ENCODE measurements at places on chromosomes 1 and 21.

DNA sequence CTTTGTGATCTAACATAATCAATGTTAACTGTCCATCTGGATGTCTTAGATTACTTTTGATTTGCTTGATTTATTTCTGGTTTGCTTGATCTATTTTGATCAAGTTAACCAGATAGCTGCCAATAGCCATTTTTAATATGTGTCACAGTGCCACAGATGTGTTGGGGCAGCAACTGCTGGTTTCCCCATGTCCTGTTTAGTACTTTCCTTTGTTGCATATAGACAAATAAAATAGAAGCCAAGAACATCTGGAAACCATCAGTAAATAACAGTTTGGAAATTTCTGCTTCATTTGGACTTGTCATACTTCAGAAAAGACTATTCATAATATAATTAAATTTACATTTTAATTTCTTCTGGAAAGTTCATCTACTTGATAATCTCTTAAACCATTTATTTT, 145.6 kb upstream of the C21orf91 start:
- DNase-seq = no peak

GRCh38 chr1:30664103-30664755, 59.2 kb downstream of the MATN1 start:
- no peak for DNase-seq

DNA sequence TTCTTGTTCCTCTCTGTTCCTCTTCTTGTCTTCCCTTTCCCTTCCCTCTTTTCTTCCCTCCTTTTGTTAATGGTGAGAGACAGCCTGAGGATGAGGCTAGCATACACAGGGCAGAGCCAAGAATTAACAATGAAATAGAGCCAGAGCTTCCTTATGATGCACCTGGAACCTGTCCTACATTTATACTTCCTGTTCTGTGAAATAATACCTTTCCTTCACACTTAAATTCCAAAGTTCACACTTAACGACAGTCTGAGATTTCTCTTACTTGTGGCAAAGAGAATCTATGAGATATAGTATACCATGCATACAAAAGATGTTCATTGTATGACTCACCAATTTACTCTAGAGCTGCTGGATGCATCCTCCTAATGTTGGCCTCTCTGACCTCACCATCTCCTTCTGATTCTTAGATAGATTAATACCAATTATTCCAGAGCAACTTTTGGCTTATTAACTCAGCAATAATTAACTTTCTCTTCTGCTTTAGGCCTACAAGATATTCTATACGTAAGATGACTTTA, 30.8 kb upstream of the TSNAX start:
- no peak for DNase-seq

DNA sequence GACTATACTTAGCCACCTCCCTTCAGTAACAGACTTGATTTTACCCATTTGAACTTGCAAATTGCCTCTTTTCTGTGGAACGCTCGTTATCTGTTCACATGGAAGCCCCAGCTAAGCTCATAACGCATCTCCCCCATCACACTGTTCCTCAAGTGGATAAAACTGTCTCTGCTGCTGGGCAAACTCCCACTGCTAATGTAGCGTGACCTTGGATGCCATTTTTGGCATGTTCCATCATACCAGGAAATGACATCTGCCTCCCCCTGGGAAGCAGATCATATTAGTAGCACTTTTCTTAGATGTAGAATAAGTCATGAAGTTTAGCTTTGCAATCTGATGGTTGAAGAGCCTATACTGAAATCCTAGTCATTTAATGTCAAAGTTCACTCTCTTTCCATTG, 528.7 kb upstream of the PLXNA2 start:
- no peak for DNase-seq

DNA sequence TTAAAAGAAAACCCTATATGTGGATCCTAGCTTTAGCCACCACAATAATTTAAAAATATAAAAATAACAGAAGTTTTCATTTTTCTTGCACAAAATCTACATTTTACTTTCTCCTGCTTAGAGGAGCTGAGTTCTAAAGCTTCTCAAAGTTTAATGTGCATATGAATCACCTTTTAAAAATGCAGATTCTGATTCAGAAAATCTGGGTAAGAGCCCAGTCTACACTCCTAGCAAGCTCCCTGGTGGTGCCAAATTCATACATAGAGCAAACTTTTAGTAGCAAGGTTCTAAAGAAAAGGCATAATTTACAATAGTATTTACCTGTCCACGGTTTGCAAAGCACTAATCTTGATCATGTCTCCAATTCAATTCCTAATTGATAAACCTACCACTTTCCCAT, 19.3 kb downstream of the RSBN1 start:
- DNase-seq = no peak

GRCh38 chr1:63463248-63463647, 59.8 kb downstream of the ITGB3BP start:
- DNase-seq = no peak

- DNase-seq = no peak
Observed at GRCh38 chr1:92081031-92081430, 886 bp downstream of the BTBD8 start.

GRCh38 chr21:45381865-45382696, 22.9 kb upstream of the COL18A1 start:
- no peak for DNase-seq

DNA sequence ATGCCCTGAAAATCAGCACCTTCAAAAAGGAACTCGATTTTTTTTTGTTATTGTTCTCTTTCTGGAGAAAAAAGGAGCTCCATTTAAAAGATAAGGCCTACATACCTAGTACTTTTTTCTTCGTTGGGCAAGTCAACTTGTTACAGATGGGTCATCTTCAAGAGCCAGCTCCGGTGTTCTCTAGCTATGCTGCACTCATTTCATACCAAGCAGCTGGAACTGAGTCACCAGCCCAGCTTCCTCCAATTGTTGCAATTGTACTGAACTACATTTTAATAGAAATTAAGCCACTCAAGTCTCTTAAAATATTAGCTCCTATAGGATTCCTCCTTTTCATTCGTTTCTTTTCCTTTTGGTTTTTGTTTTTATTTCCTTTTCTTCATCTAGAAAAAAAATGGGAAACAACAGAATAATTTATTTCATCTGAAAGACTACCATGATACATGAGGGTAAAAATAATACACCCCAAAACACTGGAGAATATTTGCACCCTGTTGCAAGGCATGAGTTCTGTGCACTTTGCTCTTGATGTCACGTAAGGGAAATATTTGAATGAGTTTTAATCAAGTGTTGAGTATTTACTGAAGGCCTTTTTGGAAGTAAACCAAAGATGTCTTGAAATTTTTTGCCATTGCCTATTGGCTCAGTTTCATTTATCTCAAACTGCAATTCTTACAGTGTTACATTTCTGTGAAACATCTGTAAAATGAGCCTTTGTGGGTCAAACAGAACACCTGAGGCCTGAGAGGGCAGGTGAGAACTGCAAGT, 60.5 kb downstream of the CLIC4 start:
- DNase-seq = no peak

DNA sequence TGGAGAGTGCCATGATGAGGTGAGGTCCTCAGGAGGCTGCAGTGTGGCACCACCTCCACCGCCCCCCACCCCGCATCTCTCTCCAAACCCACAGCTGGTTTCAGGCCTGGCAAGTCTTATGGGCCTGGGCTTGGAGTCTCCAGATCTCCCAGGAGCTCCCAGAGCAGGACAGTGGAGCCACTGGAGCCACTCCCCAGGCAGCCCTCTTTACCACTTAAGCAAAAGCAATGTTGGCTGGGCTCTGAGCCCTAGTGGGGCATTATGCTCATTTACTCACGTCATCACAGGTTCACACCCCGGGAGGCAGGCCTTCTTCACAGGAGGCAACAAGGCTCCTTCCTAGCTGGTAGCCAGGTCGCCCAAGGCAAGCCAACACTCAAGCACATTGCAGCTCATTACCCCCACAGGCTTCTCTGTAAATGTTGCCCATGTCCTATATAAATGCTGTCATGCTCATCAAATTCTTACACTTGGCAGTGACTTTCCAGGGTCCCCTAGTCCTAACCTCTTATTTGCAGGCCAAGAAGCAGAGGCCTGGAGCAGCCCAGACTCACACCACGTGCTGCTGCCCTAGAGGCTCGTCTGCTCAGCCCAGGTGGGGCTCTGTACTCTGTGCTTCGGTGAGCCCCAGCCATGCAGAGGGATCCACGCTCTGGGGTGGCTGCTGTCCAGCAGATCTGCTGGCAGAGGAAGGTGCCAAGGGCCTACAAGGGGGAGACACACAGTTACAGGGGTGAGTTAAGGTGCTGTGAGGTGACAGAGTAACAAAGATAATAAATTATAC, 459.3 kb downstream of the MATN1 start:
- DNase-seq = no peak

DNA sequence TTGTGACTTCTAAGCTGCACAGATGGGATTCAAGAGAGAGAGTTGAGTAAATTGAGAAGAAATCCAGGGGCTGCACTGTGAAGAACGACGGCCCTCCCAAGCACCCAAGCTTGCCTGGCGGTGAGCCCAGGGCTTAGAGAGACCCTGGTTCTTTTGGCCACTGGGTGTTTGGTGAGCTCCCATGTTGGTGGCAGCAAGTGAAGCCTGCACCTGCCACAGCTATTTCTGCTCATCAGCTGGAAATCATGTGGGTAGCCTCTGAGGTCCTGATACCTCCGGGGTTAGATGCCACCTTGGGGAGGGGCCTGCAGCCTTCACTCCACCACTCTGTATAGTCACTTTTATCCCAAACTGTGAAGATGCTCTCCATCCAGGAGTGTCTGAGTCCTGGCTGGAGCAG, 6.2 kb upstream of the BTG2 start:
- DNase-seq = no peak

GRCh38 chr1:3907621-3908165, 7.6 kb upstream of the C1orf174 start:
- DNase-seq = no peak

- no peak for DNase-seq
Observed at GRCh38 chr1:168032029-168032428, 95.2 kb upstream of the MPC2 start.

- DNase-seq = no peak
Observed at GRCh38 chr1:21337928-21338572, 47.8 kb upstream of the ECE1 start.

DNA sequence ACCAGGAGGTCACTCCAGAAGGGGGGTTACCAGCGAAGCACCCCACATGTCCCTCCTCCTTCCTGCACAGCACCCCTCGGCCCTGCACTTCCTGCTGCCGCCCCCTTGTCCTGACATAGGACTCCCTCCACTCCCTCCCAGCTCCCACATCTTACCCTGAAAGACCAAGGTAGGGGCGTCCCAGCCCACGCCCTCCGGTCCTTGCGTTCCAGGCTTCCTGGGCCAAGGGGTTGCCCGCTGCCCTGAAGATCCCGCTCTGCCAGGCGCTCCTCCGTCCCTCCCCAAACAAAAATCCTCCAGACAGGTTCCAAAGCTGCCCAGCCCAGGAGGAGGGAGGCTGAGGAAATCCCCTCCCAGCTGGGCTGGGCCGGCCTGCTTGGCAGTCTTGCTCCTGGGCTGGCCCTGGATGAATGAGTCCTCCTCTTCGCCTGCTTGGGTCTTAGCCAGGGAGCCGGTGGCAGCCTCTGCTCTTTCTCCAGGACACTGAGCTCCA, at the start of gene RHBDL2:
Gene RHBDL2 (minus strand): TSS at position 304 of the 493 bp plus-strand sequence. CDS start 22,618 bp downstream, outside the sequence.
- DNase-seq = no peak

DNA sequence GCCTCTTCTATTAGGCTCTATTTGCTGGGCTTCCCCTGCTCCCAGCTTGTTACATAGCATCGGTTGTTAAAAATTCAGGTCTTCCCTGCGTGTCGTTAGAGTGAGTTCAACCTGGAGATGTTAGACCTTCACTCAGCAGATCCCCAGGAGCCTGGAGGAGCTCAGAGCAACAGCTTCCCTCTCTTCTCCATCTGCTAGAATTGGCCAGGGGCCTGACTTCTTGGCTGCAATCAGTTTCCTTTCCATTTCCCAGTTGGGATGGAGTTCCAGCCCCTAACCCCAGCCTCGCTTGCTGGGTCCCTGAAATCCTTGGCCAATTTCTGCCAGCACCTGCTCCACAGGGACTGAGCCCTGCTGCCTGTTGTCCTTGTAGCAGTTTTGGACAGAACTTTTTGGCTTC, 55.9 kb downstream of the MT1HL1 start:
- no peak for DNase-seq

DNA sequence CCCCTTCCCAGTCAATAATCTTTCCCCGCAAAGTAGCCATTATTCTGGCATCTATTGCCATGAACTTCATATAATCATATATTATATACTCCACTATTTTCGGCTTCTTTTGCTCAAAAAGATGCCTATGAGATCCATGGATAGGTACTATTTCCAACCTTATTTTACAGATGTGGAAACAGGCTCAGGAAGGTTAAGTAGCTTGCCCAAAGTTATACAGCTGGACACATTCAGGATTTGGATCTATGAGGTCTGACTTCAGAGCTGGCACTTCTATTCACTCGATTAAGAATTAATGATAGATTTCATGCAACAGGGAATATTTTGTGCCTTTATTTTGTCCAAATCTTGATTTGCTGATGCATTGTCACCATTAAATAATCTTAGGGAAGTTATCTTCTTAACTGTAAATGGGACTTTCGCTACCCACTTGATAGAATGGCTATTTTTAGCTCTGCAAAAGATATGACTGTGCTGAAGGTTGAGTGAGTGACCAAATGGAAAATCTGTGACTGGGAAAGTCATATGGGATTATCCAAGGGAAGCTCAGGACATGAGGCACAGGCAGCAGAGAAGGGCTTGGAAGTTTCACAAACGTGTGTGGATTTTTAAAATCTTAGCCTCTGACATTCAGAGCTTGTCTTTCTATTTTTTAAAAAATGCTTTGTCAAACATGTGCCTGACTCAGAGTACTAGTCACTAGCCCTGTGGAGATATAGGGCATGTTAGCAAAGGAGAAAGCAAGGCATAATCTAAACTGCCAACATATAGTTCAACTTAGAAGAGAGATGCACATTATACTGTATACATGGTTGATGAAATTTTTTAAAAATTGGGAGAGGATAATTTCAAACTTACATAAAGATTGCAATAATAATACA, 36.5 kb downstream of the GIPC2 start:
- no peak for DNase-seq

DNA sequence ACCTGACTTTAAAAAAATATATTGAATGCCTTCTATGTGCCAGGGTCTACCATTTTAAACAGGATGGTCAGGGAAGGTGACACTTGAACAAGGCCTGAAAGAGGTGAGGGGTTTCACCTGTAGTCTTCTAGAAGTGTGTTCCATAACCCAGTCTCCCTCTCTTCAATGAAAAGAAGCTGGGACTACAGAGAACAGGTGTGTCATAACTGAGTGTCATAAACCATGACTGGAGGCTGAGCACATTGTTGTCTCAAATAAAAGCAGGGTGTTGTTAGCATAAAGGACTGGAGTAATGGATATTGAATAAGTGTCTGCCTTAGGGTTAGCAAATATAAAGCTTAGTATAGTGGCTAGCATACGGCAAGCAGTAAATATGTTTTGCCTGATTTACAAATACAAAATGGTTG, 65.4 kb downstream of the SYDE2 start:
- no peak for DNase-seq

DNA sequence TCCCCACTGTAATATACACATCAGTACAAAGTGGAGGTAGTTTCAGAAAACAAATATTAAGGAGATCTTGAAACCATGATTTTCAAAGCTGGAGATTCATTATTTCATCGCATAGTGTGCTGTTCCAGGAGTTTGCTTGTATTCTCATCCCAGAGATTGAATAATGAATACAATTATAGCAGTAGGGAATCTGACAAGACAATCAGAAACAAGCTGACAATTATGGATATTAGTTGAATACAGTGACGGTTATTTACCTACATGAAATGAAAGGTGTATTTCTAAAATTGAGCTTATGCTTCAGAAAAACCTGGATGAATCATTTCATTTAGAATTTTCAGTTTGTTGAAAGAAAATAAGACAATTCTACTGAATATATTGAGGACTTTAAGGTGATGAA, 2119.0 kb downstream of the MRPL39 start:
- no peak for DNase-seq

- DNase-seq = no peak
Observed at GRCh38 chr1:53968125-53968513, 22.0 kb downstream of the LRRC42 start.

All from stimulated activated CD8-positive, alpha-beta memory T cell treated with anti-CD3 and anti-CD28 coated beads, Interleukin-7, amount 100 ng/mL, for 1 hour (primary cell).